ENCODE measurements at places on chromosomes 5 and 9.

- no peak for DNase-seq
These were observed 446.5 kb downstream of the PRR16 start for GRCh38 chr5:120910629-120911028.

DNA sequence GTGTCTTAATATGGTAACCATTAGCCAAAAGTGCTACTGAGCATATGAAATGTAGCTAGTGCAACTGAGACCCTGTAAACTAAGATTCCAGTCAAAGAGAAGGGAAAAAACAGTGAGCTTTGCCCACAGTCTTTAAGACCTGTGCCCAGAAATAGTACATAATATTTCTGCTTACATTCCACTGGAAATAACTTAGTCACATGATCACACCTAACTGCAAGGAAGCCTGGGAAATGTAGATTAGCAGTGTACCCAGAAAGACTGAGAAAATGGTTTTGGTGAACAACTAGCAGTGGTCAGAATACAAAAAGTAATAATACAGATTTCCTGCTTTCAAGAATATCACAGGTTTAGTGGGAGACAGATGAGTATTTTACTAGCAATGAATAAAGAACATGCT, 2.5 kb upstream of the CPLANE1 start:
- no peak for DNase-seq

DNA sequence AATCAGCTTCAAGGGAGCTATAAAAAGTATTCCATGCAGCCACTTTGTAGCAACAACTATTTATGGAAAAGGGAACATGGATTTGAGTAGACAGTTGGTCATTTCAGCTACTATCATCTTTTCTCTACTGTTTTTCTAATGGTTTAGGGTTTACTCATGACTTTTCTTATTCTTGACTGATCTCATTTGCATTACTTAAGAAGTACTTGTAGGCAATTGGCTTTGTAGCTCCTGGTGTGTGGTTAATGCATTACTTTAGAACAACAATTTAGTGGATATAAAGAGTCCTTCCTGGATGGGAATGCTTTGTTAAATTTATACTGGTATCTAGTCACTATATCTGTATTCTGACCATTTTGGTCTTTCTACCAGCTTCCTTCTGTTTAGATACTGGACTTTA, 59.8 kb upstream of the NTRK2 start:
- DNase-seq, result no peak

GRCh38 chr9:89534515-89535287, 36.8 kb upstream of the SEMA4D start:
- no peak for DNase-seq

DNA sequence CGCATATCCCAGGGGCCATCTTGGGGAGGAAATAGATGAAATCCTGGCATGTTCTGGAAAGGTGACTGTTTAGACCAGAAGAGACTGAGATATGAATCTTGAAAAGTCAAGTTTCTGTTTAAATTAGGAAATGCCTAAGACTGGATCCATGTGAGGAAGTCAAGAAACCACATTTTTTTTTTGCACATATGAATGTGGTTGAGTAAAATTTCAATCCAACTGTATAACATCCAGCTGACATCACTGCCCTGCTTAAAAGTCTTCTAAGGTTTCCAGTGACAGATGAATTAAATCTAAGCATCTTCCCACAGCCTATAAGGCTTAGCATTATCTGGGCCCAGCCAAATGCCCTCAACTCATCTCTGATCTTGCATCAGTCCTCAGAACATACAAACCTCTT, 47.7 kb upstream of the TCERG1 start:
- no peak for DNase-seq

DNA sequence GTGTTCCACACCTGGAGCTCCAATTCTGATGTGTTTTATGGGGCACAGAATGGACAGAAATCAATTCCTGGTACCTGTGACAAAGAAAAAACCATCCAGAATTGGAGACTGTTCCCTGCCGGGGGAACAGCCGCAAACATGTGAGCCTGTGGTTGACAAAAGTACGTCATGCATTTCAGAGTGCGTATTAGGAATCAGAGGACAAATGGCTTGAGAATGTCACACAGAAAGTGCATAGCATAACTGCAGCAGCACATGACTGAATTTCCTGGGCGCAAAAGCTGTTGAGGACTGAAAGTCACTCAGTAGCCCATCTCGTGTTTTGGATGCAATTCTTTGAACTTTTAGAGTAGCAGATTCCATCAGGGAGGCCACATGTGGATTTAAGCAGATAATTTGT, 85.1 kb downstream of the TRIO start:
- peak; percentile 59 for DNase-seq

DNA sequence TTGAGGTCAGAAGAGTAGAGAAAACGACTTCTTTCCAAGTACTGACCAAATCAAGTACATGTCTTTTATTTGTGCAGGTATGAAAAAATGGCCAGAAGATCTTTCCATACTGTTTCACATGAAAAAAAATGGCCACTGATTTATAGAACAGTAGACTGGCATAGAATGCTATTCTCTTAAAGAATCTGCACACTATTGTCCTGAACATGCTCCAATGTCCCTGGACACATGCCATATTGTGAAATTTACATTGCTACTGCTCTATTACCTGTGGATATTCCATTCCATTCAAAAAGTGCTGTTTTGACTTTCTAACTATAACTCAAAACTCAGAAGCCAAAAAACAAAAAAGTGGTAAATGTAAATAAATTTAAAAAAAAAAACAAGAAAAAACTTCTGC, 60.6 kb downstream of the FBXL17 start:
- peak; percentile 61 for DNase-seq

- no peak for DNase-seq
These were observed 21.9 kb upstream of the FAM169A start for GRCh38 chr5:74888117-74888516.

DNA sequence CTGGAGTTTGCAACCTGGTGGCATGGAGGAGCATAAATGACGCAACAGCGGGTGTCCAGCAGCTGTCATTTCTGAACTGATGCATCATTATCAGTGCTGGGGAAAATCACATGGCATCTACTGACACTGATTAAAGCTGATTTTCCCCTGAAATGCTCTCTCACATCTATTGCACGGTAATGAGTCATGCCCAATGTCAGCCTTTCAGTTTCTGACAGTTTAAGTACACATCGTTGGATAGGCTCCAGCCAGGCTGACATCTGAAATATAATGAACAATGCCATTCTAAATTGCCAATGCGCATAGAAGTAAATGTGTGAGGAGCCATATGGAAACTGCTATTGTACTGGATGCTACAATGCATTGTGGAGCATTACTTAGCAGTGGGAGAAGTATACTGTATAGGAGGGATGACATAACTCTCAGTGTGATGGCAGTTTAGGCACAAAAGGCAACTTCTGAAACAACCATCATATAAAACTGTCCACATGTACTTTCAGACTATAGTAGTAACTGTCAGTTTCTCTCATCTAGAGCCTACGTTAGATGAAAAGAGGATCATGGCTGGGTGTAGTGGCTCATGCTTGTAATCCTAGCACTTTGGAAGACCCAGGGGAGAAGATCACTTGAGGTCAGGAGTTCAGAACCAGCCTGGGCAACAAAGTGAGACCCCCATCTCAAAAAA, 389.3 kb upstream of the DMAC1 start:
- no peak for DNase-seq

DNA sequence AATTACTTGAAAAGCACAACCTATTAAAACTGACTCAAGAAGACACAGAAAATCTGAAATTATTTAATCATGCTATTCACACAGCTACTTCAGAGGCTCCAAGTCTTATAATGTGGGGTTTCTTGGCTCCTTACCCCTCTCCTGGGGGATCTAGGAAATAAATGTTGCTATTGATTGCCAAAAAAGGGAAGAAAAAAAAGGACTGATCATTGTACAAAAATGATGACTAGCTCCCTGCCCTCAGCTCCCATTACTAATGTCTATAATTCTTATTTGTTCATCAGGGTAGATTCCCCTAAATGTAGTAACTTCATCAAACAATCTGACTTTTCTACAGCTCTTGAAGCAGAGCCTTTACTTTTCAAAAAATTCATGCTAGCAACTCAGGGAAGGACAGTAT, 3.3 kb upstream of the SMC5 start:
- DNase-seq, result no peak

DNA sequence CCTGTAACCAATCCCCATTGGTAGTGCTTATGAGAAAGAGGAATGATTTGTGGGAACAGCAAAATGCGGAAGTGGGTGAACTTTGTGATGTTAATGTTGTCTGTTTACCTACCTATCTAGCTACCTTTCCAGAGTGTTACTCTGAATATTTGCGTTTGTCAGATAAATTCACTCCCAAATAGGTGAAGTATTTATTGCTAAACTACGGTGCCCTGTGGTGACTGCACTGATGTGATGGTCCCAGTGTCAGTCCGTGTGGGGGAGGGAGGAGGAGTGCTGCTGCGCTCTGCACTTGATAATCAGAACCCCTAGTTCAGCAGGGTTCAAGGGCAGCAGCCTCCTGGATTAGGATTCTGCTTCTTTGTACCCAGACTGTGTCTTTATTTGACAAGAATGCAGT, 55.3 kb downstream of the TJP2 start:
- DNase-seq, result no peak

- DNase-seq, result no peak
These were observed 143.4 kb downstream of the MTRR start for GRCh38 chr5:8012131-8012977.

GRCh38 chr5:176447591-176447977, 601 bp upstream of the FAF2 start:
- DNase-seq, result no peak

DNA sequence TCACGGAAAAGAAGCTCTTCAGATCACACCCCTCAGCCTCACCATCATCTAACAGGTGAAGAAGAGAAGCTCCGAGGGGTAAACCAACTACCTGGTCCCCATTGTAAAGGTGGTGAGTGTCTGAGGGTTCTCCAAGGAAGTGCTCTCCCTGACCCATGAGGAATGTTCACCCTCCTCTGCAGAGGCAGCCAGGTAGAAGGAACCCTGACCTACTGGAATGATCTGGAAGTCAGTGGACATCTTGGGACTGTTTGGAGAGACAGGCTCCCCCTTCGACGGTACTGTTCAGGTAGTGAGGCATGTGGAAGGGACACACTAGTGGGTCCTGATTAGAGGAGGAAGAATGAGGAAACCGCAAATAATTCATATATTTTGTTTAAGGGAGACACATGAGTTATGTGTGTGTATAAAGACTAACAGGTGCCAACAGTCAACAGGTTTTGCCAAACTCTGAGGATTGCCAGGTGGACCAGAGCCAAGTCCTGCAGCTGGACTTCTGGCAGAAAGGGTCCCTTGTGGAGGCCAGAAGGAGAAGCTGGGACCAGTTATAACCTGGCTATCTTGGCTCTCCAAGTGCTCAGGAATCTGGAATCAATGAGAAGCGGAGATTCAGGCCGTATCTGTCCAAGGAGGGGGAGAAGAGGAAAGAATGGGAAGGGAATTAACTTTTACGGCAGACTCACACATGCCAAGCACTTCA, 3.0 kb upstream of the ZBTB34 start:
- DNase-seq, result peak; percentile 63

DNA sequence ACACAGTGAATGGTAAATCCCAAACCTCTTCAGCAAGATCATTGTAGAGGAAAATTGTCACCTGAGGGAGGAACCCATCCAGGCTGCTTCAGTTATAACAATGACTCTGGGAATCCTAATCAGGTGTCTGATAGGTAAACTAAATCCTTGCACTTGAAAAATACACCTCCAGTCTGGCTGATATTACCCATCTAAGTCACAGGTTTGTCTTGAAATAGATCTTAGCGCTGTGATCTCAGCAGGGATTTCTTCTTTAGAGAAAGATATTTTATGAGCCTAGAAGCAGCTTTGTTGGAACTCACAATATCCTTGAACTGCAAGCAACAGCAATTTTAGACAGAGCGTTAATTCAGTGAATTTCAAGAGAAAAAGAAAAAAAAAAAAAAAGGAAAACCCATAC, 149.7 kb downstream of the SGCD start:
- no peak for DNase-seq

- DNase-seq, result no peak
These were observed 1.7 kb upstream of the ANGPTL2 start for GRCh38 chr9:127124111-127124531.

DNA sequence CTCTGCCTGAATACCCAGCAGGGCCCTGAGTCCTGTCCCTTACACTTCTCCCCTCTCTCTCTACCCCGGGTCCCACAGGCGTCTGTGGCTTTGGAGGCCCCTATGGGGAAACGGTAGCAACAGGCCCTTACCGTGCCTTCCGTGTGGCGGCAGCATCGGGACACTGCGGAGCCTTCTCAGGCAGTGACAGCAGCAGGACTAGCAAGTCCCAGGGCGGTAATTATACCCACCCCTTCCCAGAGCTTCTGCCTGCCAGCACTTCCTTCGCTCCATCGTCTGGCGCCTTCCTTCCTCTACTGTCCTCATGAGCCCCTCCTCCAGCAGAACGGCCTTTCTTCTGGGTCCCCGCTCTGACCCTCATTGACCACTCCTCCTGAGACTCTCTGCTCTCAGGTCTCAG, 17.9 kb upstream of the PHF2 start:
- no peak for DNase-seq

DNA sequence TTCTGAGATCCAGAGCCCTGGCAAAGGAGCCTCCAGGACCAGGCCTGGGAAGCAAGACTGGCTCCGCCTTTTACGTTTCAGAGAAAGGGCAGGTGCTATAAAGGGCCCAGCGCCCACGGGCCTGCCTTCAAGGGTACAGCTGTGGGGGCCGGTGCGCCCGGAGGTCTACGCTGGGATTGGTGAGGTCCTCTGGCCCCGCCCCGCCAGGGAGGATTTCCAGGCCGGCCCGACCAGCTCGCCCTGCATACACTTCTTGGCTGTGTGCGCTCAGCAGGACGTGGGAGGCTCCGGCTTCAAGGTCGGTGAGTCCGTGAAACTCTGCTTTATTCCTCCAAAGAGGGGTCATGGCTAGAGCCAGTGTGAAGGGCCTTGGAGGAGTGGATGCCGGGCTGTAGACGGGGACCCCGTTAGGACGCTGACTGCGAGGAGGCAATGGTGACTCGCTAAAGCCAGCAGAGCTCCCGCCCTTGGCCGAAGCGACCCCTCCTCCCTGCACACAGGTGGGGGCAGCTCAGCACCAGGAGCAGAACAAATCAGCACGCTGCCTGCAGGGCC, at the start of gene CKMT2:
Gene CKMT2 (plus strand): TSS at position 243 of the 555 bp plus-strand sequence. CDS start 17,811 bp downstream, outside the sequence.
- peak; percentile 8 for DNase-seq

- DNase-seq, result no peak
These were observed 9.5 kb downstream of the TOR4A start for GRCh38 chr9:137286975-137287383.

- no peak for DNase-seq
These were observed 5.0 kb upstream of the TEX48 start for GRCh38 chr9:114687034-114687433.

DNA sequence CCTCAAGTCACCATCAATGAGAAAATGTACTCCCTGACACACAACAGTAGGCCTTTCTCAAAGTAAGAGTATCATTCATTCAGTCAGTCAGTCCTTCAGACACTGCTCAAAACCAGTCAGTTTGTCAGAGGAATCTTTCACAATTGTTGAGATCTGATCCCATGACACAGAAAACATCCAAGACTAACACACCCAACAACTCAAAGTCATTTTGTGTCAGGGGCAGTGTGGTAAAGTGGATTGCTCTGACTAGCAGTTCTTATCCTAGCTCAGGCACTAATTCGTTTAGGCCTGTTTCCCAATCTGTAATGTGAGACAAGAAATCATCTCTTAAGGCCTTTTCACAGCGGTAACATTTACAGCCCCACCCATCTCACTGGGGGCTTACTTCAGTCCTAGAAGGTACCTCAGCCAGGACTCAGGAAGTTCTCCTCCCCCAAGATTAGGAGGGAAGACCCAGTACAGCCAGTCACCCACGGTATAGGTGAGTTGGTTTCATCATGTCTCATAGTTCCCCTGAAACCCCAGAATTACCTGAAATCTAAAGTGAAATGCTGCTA, 31.9 kb downstream of the SH3TC2 start:
- DNase-seq, result no peak

- no peak for DNase-seq
These were observed 39.9 kb upstream of the RNF130 start for GRCh38 chr5:180111273-180112002.

All from LNCaP clone FGC (cell line).